Stomach (tissue), 19 donors: ENCODE measurements at places on chromosomes 5 and 9. TPM values are rescaled to one million over a fixed set of nuclear protein-coding genes. Genes with fewer than 3 reads are reported as not detected.

DNA sequence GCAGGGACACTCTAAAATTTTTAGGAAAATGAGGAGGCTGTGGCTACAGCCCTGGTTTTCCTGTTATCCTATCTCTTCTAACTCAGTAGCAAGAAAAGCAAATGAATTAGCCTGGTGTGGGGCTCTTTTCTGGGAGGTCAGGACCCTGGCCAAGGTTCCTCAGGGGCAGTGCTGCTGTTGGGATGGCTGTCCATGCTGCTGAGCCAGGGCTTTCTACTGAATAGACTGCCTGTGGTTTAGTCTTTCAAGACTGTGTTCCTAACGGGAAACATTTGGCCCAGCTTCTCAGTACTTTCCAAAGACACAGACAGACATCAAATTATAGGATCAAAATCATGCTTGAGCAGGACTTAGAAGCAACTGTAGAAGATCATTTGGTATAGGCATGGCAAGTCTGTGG lies 18.1 kb downstream of the TNC start:
- DNase-seq, result no peak

- DNase-seq, result no peak
These were observed 64.0 kb upstream of the XPA start for GRCh38 chr9:97761056-97761598.

DNA sequence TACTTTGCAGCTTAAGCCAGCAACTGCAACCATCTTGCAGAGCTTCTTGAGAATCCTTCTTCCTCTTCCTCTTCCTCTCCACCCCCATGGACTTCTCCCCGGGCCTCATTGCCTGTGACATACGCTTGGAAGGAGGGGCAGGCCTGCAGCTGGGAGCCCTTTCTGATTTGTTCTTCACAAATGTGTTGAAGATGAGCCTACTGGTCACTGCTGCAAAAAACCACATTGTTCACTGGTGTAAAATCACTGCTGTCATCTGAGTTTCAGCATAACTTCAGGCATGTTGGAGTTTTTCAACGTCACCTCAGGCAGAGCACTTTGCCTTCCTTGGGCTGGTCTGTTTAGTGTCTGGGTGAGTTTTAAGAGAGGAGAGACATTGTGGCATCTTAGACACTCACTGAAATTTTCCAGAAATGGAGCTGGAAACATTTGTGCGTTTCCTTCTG lies 7.9 kb downstream of the TJP2 start:
- peak; percentile 60 for DNase-seq

- no peak for DNase-seq
These were observed 29.8 kb upstream of the TMEM161B start for GRCh38 chr5:88298425-88298824.

- DNase-seq, result no peak
These were observed 41.6 kb upstream of the SYNPO start for GRCh38 chr5:150598821-150599273.

- no peak for DNase-seq
These were observed 8.2 kb upstream of the CAMK4 start for GRCh38 chr5:111215971-111216370.

DNA sequence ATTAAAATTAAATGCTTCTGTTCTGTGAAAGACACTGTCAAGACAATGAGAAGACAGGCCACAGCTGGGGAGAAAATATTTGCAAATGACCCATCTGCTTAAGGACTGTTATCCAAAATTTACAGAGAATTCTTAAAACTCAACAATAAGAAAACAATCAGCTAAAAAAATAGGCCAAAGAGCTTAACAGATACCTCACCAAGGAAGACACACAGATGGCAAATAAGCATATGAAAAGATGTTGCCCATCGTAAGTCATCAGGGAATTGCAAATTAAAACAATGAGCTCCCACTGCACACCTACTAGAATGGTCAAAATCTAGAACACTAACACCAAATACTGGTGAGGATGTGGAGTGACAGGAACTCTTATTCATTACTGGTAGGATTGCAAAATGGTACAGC lies 10.3 kb downstream of the WNK2 start:
- DNase-seq, result no peak

DNA sequence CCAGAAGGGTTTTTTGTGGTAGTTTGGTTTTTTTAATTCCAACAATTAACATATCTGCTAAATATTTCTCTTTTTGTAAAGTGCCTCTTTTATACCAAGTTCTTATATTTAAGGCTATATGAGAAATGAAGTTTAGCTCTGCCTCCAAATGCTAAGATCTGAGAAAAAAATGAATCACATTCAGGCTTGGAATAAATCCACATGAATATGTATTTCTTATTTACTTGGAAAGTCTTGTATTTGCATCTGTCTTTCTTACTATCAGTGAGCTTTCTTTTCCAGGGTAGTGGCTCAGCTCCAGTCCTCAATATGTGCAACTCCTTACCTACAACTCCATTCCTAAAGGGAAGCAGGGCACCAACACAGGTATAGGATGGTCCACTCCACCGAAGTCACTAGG lies 127.9 kb downstream of the GLIS3 start:
- no peak for DNase-seq

- no peak for DNase-seq
These were observed 172.3 kb upstream of the PLPPR1 start for GRCh38 chr9:100856238-100856637.

GRCh38 chr5:156871212-156871611 lies 21.1 kb downstream of the PPP1R2B start:
- no peak for DNase-seq

DNA sequence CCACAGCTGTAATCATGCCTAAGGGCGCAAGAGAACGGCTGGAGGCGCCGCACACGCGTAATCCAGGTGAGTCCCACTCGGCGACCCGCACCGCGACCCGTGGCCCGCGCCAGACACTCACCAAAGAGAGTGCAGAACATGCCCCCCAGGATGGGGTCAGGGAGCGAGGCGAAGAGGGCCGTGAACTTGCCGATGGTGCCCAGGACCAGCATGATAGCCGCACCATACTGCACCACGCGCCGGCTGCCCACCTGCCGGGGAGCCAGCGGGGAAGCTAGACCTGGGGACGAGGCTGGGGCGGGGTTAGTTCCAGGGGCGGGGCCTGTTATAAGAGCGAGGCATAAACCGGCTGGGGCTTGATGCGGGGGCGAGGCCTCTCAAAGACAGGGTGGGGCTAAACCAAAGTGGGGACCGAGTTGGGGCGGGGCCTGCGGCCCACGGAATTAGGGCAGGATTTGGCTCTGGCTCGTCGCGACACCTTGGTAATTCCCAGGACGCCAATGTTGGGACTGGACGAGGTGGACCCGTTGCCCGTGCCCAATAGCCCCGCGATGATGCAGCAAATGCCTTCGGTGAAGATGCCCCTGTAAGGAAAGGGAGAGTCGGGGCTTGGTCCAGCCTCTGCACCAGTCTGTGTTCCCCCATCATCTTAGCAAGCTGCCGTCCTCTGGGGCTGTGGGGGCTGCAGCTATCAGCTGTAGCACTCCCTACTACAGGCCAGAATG lies 4.8 kb downstream of the SLC23A1 start:
- no peak for DNase-seq

GRCh38 chr9:123115146-123115913 lies 81.9 kb downstream of the GPR21 start:
- DNase-seq, result no peak

PCDHGA7 gene
- total RNA-seq, result not detected

GRCh38 chr9:127059765-127060361 lies 62.6 kb downstream of the ANGPTL2 start:
- DNase-seq, result no peak

DMXL1 gene
- total RNA-seq, result 120 TPM

GRCh38 chr5:108367679-108368334 lies 14.1 kb downstream of the FBXL17 start:
- no peak for DNase-seq
